ENCODE measurements at places on chromosomes 6 and 20. TPM values are rescaled to one million over a fixed set of nuclear protein-coding genes. Genes with fewer than 3 reads are reported as not detected.

DNA sequence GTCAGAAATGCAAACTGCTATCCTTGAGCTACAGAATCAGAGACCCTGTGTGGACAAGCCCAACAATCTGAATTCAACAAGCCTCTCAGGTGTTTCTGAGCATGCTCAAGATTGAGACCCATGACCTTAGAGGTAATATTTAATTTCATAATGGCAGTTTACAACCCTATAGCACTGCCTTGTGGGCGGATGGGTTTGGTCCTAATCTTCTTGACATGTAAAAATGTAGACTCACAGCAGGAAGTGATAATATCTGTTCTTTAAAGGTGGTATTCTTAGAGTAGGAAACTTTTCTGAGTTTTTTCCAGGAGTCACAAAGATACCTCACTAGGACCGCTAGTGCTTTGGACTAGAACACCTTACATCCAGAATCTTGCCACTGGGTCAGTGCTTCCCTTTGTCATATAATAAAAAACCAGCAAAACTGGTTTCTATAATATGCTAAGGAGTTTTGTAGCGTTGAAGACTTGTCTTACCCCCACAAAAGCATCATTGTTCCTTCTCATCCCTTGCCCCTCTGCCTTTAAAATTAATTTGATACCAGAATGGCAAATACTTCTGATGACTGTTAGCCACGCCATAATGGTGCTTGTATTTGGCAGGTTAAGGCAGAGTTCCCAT is 52.6 kb downstream of the E2F3 start:
- no peak for DNase-seq

DNA sequence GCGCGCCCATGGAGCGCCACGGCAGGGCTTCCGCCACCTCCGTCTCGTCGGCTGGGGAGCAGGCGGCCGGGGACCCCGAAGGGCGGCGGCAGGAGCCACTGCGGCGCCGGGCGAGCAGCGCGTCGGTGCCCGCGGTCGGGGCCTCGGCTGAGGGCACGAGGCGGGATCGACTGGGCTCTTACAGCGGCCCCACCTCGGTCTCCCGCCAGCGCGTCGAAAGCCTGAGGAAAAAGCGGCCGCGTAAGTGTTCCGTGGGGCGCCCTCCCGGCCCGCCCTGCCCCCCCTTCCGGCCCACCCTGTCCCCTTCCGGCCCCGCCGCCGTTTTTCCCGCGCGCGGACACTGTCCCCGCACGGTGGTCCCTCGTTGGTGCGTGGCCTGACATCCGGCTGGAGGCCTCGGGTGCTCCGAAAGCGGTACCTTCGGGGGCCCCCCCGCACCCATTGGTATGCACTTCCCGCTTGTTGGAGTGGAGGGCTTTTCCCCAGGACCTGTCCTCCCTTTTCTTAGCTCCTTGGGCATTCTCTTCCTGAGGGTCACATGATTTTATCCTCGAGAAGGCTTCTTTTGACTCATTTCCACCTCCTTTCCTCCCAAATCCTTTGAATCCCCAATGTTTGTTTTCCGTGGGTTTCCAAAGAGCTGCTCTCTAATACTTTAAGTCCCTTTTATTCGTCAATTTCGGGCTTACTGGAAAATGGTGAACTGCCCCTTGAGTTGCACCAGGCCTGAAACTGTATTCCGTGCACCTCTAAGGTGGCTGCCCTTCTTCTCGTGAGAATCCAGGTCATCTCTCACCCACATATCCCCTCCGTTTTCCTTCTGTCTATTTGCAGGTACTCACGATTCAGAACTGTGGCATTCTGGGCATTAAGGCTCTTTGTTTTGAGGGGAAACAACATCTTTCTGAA is 556 bp downstream of the PANK2 start:
- no peak for DNase-seq

DNA sequence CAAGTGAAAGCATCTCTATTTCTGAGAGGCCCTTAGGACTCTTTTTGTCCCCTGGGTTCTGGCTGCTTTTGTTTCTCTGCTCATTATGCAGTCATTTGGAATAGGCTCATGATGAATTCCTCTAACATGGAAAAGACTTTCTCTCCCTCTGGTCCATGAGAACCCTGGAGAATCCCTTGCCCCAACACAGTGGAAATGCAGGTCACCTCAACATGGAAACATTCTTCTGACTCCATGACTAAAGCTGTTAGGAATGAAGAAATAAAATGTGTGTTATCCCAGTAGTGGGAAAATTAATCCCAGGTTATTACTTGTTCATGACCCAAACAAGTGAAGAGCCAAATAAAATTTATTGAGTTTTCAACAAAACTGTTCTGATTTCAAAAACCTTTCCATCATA is 458.6 kb downstream of the EPM2A start:
- DNase-seq = no peak

DNA sequence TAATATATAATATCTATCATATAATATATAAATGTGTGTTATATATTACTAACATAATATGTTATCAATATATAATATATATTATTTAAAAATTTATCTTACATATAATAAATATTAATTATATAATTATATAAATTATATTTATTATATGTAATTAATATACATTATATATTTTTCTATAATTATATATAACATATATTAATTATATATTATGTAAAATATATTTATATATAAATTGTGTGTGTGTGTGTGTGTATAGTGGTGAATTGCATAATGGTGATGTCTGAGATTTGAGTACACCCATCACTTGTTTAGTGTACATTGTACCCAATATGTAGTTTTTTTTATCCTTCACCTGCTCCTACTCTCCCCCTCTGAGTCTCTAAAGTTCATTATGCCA is 205.9 kb upstream of the KCNG1 start:
- DNase-seq = no peak

DNA sequence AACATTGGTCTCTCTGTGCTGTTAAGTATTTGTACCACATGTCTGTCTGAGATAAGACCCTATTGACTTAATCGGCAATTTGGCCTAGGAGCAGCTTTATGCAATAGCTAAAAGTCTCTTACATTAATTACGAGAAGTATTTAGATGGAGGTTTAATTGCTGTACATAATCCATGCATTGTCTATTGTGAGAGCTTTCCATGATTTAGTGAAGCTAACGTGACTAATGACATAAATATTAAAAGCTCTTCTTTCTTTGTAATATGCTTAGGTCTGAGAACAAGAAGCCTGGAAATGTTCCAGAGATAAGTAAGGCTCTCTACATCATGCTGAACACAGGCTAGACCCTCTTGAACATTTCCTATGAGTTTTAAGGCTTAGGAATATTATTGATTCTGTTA is 32.7 kb upstream of the FAM83B start:
- DNase-seq = no peak

GRCh38 chr20:57122536-57123489 is 143.6 kb downstream of the BMP7 start:
- DNase-seq = no peak

- no peak for DNase-seq
Observed at GRCh38 chr20:4169360-4170190, 154.2 kb upstream of the RNF24 start.

DNA sequence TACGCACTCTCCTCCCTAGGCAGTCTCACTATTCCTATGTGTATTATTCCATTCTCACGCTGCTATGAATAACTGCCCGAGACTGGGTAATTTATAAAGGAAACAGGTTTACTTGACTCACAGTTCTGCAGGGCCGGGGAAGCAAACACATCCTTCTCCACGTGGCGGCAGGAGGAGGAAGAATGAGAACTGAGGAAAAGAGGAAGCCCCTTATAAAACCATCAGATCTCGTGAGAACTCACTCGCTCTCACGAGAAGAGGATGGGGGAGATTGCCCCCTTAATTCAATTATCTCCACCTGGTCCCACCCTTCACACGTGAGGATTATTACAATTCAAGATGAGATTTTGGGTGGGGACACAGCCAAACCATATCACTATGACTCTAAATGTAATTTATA is 61.9 kb downstream of the ECT2L start:
- DNase-seq = no peak

DNA sequence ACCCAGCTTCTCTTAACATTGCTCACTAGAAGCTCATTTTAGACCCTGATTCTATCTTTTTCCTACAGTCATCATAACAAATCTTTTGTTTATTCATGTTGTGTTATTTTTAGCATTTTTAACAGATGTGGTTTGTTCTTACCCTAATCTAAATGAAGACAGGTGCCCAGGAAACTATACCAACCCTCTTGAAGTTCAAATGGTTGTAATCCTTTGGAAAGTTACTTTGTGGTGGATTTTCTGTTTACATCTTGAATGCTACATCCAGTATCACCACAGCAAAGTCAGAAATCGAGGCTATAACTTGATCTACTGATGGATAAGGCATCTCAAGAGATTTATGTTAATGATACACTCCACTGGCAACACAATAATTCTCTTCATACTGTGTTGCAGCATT is 26.2 kb downstream of the SMAP1 start:
- DNase-seq = no peak

GRCh38 chr20:34301587-34302311 is 1.4 kb downstream of the AHCY start:
- no peak for DNase-seq

- no peak for DNase-seq
Observed at GRCh38 chr20:19975901-19976300, 41.3 kb upstream of the NAA20 start.

GRCh38 chr6:95576218-95576997 is 927 bp upstream of the MANEA start:
- DNase-seq = no peak

DNA sequence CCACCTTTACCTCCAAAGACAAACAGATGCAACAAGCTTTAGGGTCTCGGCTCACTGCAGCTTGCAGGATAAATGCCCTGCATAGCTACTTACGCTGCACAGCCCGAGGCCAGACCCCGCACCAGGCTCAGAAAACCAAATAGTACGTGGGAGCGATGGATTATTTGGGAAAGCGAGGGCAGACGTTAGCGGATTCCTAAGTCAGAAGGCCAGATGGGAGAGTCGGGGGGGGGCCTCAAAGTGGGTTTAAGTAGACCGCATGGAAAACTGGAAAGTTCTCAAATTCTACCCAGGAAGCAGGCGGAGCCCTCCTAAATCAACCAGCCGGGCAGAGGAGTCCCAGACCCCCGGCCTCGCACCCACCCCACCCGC is 382 bp downstream of the SFT2D1 start:
- DNase-seq = no peak

GRCh38 chr6:5498579-5498899 is 237.2 kb downstream of the FARS2 start:
- DNase-seq = no peak

Gene FKBP1C
- total RNA-seq = 0.68 TPM

Gene SLC13A3
- 0.30 TPM for total RNA-seq

Gene UBE2C
- 1.7 TPM for total RNA-seq

Gene DACT2
- total RNA-seq = 1.0 TPM

Gene NOTCH4
- 24.4 TPM for total RNA-seq

Gene SOX4
- 7.8 TPM for total RNA-seq

Gene PET117
- total RNA-seq = 13.3 TPM

Gene SFTA2
- not detected for total RNA-seq

Gene CLIC5
- total RNA-seq = 312 TPM

Gene SIRPG
- total RNA-seq = not detected

Gene ARMC12
- total RNA-seq = not detected

Gene NRSN1
- total RNA-seq = not detected

Gene AKAP7
- 11.1 TPM for total RNA-seq

All from Right ventricle myocardium inferior (tissue), 1 donor.